Sigmoid colon (tissue), 7 donors: ENCODE measurements at places on chromosomes 1 and 21. TPM values are rescaled to one million over a fixed set of nuclear protein-coding genes. Genes with fewer than 3 reads are reported as not detected.

Gene PM20D1
- not detected for polyA plus RNA-seq

Gene HLX
- 9.0 TPM for polyA plus RNA-seq

Gene HMCN1
- polyA plus RNA-seq: 0.46 TPM

Gene SAMD11
- polyA plus RNA-seq: 3.7 TPM

Gene EPB41
- polyA plus RNA-seq: 23.1 TPM

Gene NUAK2
- 14.3 TPM for polyA plus RNA-seq

Gene C1orf174
- polyA plus RNA-seq: 21.2 TPM

Gene SLFNL1
- polyA plus RNA-seq: not detected

Gene NIBAN1
- 12.2 TPM for polyA plus RNA-seq

Gene LCA5L
- 0.79 TPM for polyA plus RNA-seq

GRCh38 chr1:2893473-2894120, 92.1 kb upstream of the TTC34 start:
- no peaks in the 10 kb centered on the region for H3K36me3 ChIP-seq
- DNase-seq: no peak

DNA sequence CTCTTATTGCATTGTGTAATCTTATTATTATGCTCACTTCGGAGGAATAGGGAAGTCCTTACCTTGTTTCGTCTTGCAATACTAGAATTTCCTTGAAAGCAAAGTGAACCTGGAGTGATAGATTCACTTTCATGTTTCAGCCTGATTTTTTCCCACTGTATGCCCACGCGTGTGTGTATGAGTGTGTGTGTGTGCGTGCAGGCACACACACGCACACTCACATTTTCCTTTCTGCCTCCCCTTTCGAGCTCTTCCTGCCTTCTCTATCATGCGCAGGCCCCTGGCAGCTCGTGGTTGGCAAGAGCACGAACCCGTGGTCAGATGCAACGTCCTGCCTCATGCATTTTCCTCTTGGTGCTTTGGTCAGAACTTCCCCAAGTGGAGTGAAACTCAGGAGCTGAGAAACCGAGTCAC, at the start of gene GCSAML:
TSS of gene GCSAML (plus strand) at position 366 of the 414 bp plus-strand sequence. CDS start 58 bp downstream, outside the sequence.
- no peaks in the 10 kb centered on the region for H3K27me3 ChIP-seq
- H3K27ac ChIP-seq: no peak within 1 kb of the TSS
- no peak within 1 kb of the TSS for H3K4me3 ChIP-seq
- no peaks in the 10 kb centered on the region for H3K36me3 ChIP-seq
- H3K4me1 ChIP-seq: no peaks in the 10 kb centered on the region

DNA sequence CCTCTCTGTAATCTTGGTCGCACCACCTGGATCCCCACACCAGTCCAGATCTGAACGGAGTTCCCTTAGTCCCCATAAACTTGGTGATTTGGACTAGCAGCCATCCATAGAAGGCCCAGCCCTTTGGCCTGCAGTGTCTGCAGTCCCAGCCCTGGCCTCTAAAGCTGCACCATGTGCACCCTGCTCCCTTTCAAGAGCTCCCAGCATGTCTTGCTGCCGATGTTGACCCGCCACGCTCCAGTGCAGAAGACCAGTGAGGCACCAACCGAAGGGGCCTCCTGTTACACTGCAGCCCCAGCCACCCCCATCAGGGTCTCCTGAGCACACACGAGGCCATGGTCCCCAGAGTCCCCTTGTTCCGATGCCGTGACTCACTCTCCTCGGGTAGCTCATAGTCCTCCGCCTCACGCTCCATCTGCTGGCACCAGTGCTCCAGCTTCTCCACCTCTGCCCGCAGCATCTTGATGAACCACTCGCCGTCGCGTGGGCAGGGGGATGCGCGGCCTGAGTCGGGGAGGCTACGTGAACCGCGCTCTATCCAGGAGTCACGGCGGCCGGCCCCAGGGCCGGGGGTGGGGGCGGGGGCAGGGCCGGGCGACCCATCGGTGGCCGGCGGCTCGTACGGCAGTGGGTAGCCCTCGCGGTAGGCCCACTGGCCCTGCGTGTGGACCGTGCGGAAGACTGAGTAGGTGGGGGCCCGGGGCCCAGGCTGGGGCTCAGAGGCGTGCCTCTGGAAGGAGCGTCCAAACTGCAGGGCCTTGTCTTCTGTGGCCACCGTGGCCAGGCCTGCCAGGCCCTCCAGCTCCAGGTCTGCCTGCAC, 8.9 kb upstream of the SMIM12 start:
- no peaks in the 10 kb centered on the region for H3K27me3 ChIP-seq
- peaks cover 12% of the 10 kb centered on the region for H3K4me1 ChIP-seq
- no peak for DNase-seq
- H3K36me3 ChIP-seq: no peaks in the 10 kb centered on the region
- H3K27ac ChIP-seq: no peak overlapping the region

- no peak overlapping the region for H3K4me3 ChIP-seq
- no peaks in the 10 kb centered on the region for H3K27me3 ChIP-seq
- no peak overlapping the region for H3K27ac ChIP-seq
- peaks cover 62% of the 10 kb centered on the region for H3K36me3 ChIP-seq
- no peak for DNase-seq
- H3K4me1 ChIP-seq: no peaks in the 10 kb centered on the region
These were observed 30.9 kb upstream of the CCDC17 start for GRCh38 chr1:45654540-45655280.

- no peaks in the 10 kb centered on the region for H3K27me3 ChIP-seq
- H3K4me1 ChIP-seq: no peaks in the 10 kb centered on the region
- no peak overlapping the region for H3K4me3 ChIP-seq
- H3K27ac ChIP-seq: no peak overlapping the region
- H3K36me3 ChIP-seq: no peaks in the 10 kb centered on the region
These were observed 16.5 kb upstream of the ADARB1 start for GRCh38 chr21:45057886-45058285.

DNA sequence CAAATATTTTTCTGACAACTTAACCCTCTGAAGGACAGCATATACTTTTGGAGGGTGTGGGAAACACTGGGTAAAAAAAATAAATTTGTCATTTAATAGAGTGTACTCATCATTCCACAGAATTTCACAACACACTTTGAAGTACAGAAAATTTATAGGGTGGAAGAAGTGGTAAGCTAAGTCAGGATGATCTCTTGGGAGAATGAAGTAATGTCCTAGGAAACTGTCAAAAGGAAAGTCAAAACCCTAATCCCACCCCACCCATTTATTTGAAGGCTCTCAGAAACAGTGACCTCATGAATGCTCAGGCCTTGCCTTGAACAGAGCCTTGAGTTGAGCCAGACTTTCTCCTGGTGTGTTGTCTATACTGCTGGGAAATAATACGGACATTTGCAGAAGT, 7.3 kb upstream of the UAP1 start:
- no peaks in the 10 kb centered on the region for H3K4me1 ChIP-seq
- no peaks in the 10 kb centered on the region for H3K27me3 ChIP-seq

DNA sequence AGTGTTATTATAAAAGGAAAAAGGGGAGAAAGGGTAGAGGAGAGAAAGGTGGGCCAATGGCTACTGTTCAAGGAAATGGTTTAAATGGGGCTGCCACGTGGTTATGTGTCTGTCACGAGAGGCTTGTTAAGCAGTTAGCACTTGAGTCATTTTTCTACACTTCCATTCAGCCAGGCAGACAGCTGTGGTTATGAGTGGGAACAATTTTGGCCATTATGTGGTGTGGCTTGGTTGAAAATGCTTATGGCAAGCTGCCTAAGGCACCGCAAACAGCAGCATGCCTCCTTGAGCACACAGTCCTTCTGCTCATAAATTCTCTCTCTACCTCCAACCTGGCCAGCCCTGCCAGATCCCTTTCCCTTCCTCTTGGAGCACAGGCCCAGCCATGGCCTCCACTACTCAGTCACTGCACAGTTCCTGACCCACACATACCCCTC, 3.2 kb upstream of the SRM start:
- H3K27ac ChIP-seq: no peak overlapping the region
- H3K4me3 ChIP-seq: no peak overlapping the region
- H3K27me3 ChIP-seq: no peaks in the 10 kb centered on the region
- H3K4me1 ChIP-seq: peaks cover 25% of the 10 kb centered on the region
- DNase-seq: peak; percentile 40

GRCh38 chr1:17236779-17237560, 11.9 kb upstream of the PADI3 start:
- no peaks in the 10 kb centered on the region for H3K36me3 ChIP-seq
- DNase-seq: peak; percentile 83
- no peaks in the 10 kb centered on the region for H3K4me1 ChIP-seq
- no peaks in the 10 kb centered on the region for H3K27me3 ChIP-seq

GRCh38 chr1:94805912-94806311, 14.2 kb upstream of the SLC44A3 start:
- no peak overlapping the region for H3K27ac ChIP-seq
- no peaks in the 10 kb centered on the region for H3K36me3 ChIP-seq
- peaks cover 31% of the 10 kb centered on the region for H3K4me1 ChIP-seq
- H3K4me3 ChIP-seq: no peak overlapping the region
- H3K27me3 ChIP-seq: no peaks in the 10 kb centered on the region
- DNase-seq: no peak

DNA sequence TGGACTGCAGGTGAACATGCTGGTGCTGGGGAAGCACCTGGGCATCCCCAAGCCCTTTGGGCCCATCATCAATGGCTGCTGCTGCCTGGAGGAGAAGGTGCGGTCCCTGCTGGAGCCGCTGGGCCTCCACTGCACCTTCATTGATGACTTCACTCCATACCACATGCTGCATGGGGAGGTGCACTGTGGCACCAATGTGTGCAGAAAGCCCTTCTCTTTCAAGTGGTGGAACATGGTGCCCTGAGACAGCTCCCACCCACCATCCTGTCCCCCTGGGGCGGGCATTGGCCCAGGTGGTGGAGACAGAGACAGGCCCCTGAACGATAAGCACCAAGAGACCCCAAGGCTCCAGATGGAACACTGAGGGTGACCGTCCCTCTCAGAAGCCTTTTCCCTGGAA, 25.2 kb upstream of the PADI4 start:
- no peak overlapping the region for H3K4me3 ChIP-seq
- no peaks in the 10 kb centered on the region for H3K36me3 ChIP-seq
- DNase-seq: no peak
- no peaks in the 10 kb centered on the region for H3K4me1 ChIP-seq
- H3K27me3 ChIP-seq: no peaks in the 10 kb centered on the region
- H3K27ac ChIP-seq: no peak overlapping the region

GRCh38 chr1:161157867-161158266, 1.4 kb upstream of the USP21 start:
- no peaks in the 10 kb centered on the region for H3K27me3 ChIP-seq
- no peak for DNase-seq
- H3K27ac ChIP-seq: no peak overlapping the region
- no peak overlapping the region for H3K4me3 ChIP-seq
